Gastroesophageal sphincter (tissue), 4 donors: ENCODE measurements at places on chromosomes 2 and 18. TPM values are rescaled to one million over a fixed set of nuclear protein-coding genes. Genes with fewer than 3 reads are reported as not detected.

PPP1CB gene
- 676 TPM for total RNA-seq

C2orf66 gene
- not detected for total RNA-seq

AQP12A gene
- not detected for total RNA-seq

RAX gene
- total RNA-seq: not detected

RAB17 gene
- total RNA-seq: 3.8 TPM

PCARE gene
- not detected for total RNA-seq

MC4R gene
- total RNA-seq: 1.5 TPM

TLX2 gene
- not detected for total RNA-seq

SLC14A1 gene
- total RNA-seq: 0.40 TPM

MEP1B gene
- total RNA-seq: not detected

LCT gene
- total RNA-seq: not detected

YPEL5 gene
- total RNA-seq: 130 TPM

- H3K27ac ChIP-seq: no peak overlapping the region
- H3K36me3 ChIP-seq: no peaks in the 10 kb centered on the region
- no peak overlapping the region for H3K4me3 ChIP-seq
- H3K27me3 ChIP-seq: no peaks in the 10 kb centered on the region
- H3K4me1 ChIP-seq: no peaks in the 10 kb centered on the region
Measured at GRCh38 chr2:185610301-185610700, 128.3 kb upstream of the FSIP2 start.

- no peaks in the 10 kb centered on the region for H3K36me3 ChIP-seq
- H3K4me3 ChIP-seq: no peak overlapping the region
- no peak overlapping the region for H3K27ac ChIP-seq
Measured at GRCh38 chr18:72086421-72086820, 457.7 kb downstream of the CBLN2 start.

DNA sequence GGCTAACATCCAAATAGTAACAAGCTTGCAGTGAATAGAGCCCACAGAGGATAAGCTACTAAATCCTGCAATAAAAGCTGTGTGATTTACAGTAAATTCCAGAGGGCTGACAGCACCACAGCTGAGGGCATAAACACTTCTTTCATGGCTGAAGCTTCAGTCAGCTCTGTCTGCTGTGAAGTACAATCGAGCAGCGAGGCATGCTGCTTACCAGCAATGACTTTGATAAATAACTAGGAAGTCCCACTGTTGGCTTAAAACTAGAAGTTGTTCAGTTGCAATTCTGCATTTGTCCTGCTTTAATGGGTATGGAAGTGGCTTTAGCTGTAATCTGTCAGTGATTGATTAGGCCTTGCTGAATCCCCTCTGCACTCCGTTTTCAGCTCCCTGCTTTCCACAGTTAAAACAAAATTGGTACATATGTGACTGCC lies 65.2 kb upstream of the FIGN start:
- H3K4me1 ChIP-seq: no peaks in the 10 kb centered on the region
- no peak for ATAC-seq
- no peaks in the 10 kb centered on the region for H3K27me3 ChIP-seq
- H3K4me3 ChIP-seq: no peak overlapping the region
- H3K36me3 ChIP-seq: no peaks in the 10 kb centered on the region

DNA sequence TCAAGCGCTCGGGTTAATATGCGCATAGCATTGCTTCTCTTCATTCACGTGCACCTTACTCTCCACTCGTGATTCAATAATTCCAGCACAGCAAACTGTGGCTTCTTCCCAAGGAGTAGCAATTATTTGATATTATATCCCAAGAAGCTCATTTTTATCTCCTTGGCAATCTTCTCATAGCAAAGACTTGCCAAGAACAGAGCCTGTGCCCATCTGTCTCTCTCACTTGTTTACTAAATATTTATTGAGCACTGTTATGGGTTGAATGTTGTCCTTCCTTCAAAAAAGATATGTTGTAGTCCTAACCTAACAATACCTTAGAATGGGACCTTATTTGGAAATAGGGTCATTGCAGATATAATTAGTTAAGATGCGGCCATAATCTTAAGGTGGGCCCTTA lies 233.7 kb downstream of the TFCP2L1 start:
- no peak overlapping the region for H3K27ac ChIP-seq
- no peaks in the 10 kb centered on the region for H3K36me3 ChIP-seq
- H3K27me3 ChIP-seq: no peaks in the 10 kb centered on the region
- no peak overlapping the region for H3K4me3 ChIP-seq

- peak; percentile 85 for ATAC-seq
- no peak overlapping the region for H3K27ac ChIP-seq
- H3K27me3 ChIP-seq: no peaks in the 10 kb centered on the region
- peaks cover 22% of the 10 kb centered on the region for H3K4me1 ChIP-seq
- no peaks in the 10 kb centered on the region for H3K36me3 ChIP-seq
Measured at GRCh38 chr2:45237850-45238542, 228.7 kb upstream of the SIX2 start.

DNA sequence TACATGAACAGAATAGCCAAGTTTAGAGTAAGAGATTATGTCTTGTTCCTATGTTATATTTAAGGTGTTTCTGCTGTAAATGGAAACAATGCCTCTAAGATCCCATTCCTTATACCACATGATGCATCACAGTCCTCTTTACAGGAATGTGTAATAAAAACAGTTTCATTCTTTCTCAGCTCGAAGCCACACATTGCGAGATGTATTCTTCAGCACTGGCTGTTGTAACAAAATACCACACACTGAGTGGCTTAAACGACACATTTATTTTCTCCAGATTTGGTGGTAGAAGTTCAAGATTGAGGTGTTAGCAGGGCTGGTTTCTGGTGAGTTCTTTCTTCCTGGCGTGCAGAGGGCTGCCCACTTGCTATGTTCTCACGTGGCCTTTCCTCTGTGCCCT lies 246.2 kb downstream of the SOCS6 start:
- no peaks in the 10 kb centered on the region for H3K4me1 ChIP-seq
- no peak overlapping the region for H3K4me3 ChIP-seq
- no peaks in the 10 kb centered on the region for H3K36me3 ChIP-seq
- H3K27me3 ChIP-seq: no peaks in the 10 kb centered on the region
- ATAC-seq: no peak

DNA sequence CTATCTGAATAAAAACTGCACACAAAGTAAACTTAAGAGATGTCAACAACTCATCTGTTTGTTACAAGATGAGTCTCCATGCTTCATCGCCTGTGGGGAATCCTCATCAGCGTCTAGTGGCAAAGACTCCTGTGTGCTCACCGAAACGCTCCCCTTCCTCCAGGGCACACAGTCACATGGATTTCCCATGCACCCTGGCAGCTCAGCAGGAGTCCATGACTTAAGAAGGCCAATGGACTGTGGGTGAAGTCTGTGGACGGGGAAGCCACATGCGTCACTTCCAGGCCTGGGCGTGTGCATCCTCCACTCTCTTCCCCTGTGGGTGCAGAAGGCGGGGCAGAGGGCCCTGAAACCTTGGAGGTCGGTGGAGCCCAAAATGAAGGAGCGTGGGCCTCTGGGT lies 41.1 kb downstream of the ID2 start:
- no peaks in the 10 kb centered on the region for H3K27me3 ChIP-seq
- ATAC-seq: no peak
- H3K4me3 ChIP-seq: no peak overlapping the region
- no peaks in the 10 kb centered on the region for H3K4me1 ChIP-seq
- peaks cover 40% of the 10 kb centered on the region for H3K36me3 ChIP-seq

DNA sequence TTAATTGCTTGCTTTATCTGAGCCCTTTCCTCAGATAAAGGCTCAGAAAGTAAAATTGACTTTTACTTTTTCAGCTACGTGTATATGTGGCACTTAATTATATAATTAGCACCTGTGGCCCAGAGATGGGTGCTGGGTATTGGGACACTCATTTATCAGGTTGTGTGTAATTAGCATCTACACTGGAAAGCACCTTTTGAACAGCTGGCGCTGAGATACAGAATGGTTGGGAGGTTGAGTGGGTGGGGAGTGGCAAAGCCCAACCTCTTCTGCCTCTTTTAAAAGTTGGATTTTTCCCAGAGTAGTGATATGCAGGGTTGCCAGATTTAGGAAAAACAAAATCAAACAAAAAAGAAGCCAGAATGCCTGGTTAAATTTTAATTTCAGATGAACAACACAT lies 23.9 kb downstream of the SPTBN1 start:
- no peak for ATAC-seq
- H3K4me1 ChIP-seq: peaks cover 100% of the 10 kb centered on the region

- no peak for ATAC-seq
- no peaks in the 10 kb centered on the region for H3K36me3 ChIP-seq
- H3K27me3 ChIP-seq: peaks cover 9% of the 10 kb centered on the region
- H3K4me3 ChIP-seq: no peak overlapping the region
- no peak overlapping the region for H3K27ac ChIP-seq
Measured at GRCh38 chr2:104774631-104775030, 79.3 kb upstream of the POU3F3 start.

DNA sequence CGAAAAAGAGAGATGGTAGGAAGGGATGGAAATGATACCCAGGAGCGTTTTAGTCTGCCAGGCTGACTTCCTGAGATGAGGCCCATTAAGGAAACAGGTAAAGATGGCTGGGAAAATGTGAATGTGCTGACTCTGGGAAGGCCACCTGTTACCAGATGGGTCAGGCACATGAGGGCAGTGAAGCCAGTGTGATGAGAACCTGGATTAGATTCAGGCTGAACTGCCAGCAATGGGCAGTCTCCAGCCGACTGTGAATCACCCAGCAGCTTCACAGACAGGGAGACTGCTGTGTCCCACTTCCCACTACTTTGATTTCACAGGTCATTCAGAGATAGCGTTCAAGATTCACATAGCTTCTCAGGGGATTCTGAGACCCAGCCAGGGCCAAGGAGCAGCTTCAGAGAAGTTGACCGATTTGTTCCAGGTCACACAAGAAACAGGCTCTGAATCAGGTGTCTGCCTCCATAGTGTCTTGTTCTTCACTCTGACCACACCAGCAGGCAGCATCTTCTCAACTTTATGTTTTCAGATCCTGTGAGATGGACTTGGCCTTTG lies 26.4 kb downstream of the CAPN13 start:
- ATAC-seq: no peak
- H3K4me3 ChIP-seq: no peak overlapping the region
- H3K27ac ChIP-seq: no peak overlapping the region
- H3K36me3 ChIP-seq: no peaks in the 10 kb centered on the region

DNA sequence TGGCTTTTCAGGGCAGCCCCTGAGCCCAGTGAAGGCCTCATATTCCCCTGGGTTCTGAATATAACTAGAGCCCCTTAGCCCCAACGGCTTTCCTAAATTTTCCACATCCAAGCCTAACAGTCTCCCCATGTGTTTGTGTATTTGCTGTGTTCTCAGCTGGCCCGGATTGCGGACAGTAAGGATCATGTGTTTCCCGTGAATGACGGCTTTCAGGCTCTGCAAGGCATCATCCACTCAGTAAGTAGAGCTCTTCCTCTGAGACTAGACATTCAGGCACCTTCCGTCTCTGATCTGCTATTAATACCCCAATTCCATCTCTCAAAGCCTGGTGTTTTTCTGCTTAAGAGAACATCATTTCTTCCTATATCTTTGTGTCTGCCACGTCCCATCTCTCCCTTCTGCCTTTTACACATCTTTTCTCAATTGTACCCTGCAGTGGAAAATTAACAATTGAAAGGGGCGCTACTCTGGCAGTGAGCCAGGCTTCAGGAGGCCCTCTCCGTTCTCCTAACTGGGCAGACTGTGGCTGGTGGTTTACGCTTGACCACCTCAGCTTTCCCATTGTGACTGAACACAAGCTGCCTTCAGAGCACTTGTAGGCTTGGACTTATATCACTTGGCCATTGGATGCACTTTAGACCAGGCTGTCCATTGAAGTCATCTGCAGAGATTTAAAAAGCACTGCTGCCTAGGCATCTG lies 64.4 kb downstream of the ANTXR1 start:
- no peak for ATAC-seq
- no peaks in the 10 kb centered on the region for H3K27me3 ChIP-seq
- H3K4me1 ChIP-seq: peaks cover 64% of the 10 kb centered on the region
- H3K36me3 ChIP-seq: no peaks in the 10 kb centered on the region
- no peak overlapping the region for H3K4me3 ChIP-seq

- no peak for ATAC-seq
- H3K27me3 ChIP-seq: no peaks in the 10 kb centered on the region
- no peak overlapping the region for H3K4me3 ChIP-seq
- no peaks in the 10 kb centered on the region for H3K36me3 ChIP-seq
- H3K27ac ChIP-seq: no peak overlapping the region
- H3K4me1 ChIP-seq: no peaks in the 10 kb centered on the region
Measured at GRCh38 chr2:158464426-158465281, 7.9 kb downstream of the PKP4 start.

GRCh38 chr2:156787517-156787916 lies 351.3 kb downstream of the GPD2 start:
- no peaks in the 10 kb centered on the region for H3K36me3 ChIP-seq
- ATAC-seq: no peak

DNA sequence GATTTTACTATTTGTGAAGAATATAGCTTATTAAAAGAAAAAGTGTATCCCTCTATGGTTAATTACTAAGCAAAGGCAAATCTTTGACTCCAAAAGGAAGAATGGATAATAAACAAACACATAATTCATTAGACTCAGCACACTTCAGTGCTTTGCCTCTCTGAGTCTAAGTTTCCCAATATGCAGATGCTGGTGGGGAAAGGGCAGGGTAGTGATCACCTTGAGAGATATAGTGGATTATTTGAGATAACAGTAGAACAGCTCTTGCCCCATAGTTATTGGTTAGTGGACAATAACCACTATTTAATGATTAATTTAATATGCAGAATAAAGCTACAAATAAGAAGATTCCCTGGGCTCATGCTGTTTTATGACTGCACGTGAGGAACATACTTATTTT lies 98.2 kb upstream of the SLC8A1 start:
- no peaks in the 10 kb centered on the region for H3K27me3 ChIP-seq
- no peak for ATAC-seq
- H3K4me3 ChIP-seq: no peak overlapping the region
- H3K27ac ChIP-seq: no peak overlapping the region
- H3K4me1 ChIP-seq: no peaks in the 10 kb centered on the region
- H3K36me3 ChIP-seq: no peaks in the 10 kb centered on the region

DNA sequence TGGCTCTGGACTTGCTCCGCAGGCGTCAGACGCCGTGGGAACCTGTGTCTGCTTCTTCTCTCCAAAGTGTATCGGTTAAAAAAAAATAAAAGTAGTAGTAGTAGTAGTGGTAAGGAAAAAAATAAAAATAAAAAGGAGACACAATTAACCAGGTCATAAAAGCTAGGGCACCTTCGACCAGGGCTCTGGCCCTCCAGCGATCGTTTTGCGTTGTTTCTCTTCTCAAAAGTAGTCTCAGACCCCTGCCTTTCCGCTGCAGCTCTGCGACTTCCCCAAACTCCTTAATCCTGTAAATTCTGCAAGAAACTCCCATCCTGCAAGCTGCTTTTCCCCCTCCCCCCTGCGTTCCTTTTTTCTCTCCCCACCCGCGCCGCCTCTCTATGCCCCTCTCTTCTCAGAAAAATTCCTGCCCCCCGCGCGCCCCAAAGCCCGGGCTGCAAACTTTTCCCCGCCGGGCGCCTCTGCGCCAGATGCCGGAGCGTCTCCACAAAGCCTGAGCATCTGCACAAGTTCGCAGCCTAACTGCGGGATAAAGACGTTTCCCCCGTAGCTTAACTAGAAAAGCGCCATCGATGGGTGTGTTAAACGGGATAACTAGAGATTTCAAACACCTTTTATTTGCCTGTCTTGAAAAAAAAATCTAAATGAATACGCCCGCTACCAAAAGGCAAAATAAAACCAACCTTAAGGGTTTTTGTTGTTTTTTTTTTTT lies 1.8 kb upstream of the SALL3 start:
- no peaks in the 10 kb centered on the region for H3K36me3 ChIP-seq
- ATAC-seq: no peak
- no peak overlapping the region for H3K27ac ChIP-seq
- H3K4me3 ChIP-seq: no peak overlapping the region

GRCh38 chr2:79620679-79621078 lies 107.8 kb downstream of the CTNNA2 start:
- H3K27me3 ChIP-seq: peaks cover 3% of the 10 kb centered on the region
- H3K4me3 ChIP-seq: no peak overlapping the region
- no peak overlapping the region for H3K27ac ChIP-seq
- ATAC-seq: no peak
- H3K36me3 ChIP-seq: no peaks in the 10 kb centered on the region
- no peaks in the 10 kb centered on the region for H3K4me1 ChIP-seq
